ENCODE measurements at places on chromosomes 16 and 17.
A peak's percentile ranks its signal among the peaks of the same experiment; 100 is the strongest.

GRCh38 chr17:6495450-6496115 is 51.3 kb downstream of the PIMREG start:
- DNase-seq, result no peak

DNA sequence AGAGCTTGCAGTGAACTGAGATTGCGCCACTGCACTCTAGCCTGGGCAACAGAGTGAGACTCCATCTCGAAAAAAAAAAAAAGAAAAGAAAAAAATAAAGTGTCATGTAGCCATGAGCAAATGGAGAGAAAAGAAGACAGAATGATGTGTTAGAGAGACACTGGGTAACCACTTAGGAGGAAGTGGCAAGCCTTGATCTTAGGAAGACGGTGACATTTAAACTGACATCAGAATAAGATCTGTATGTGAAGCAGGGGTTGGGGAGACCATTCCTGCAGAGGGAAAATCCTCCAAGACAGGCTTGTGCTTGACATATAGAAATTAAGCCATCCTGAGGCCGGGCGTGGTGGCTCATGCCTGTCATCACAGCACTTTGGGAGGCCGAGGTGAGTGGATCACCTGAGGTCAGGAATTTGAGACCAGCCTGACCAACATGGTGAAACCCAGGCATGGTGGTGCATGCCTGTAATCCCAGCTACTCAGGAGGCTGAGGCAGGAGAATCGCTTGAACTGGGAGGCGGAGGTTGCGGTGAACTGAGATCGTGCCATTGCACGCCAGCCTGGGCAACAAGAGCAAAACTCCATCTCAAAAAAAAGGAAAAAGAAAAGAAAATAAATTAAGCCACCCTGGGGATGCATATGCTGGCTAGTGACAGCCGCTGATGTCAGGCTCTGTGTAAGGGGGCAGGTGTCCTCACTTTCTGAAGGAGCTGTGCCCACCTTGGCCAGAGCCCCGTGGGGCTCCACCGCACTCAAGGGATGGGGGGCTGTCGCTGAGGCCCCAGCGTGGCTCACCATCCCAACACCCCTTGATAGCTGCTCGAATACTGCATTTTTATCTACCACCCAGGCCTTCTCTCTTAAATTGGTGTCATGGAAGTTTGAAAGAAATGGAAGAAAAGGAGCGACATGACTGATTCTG is 13.1 kb upstream of the CYB5B start:
- DNase-seq, result no peak

DNA sequence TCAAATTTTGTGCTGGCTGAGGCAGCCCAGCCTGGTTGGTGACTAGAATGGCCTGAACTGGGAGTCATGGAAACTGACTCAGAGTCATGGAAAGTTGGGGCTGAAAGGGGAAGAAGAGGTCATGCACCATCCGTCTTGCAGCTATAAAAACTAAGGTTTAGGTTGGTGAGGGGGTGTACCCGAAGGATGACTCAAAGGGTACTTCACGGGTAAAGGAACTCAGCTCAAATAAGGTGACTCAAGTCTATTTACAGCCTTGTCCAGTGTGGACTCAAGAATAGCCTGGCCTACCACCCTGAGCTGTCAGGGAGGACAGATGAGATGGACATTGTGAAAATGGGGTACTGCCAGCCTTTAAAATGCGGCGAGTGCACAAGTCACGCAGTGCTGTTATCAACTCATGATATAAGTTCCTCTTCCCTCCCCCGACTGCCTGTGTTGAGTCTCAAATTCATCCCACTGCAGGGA is 18.6 kb downstream of the CD300LB start:
- no peak for DNase-seq

- no peak for DNase-seq
Observed at GRCh38 chr17:76268015-76268749, 3.0 kb downstream of the UBALD2 start.

- DNase-seq, result no peak
Observed at GRCh38 chr17:6580625-6581024, 24.3 kb upstream of the PITPNM3 start.

GRCh38 chr17:71936977-71937376 is 183.8 kb upstream of the SOX9 start:
- no peak for DNase-seq

- peak; percentile 40 for DNase-seq
Observed at GRCh38 chr17:28416703-28417311, 10.8 kb upstream of the SLC46A1 start.

GRCh38 chr17:82424001-82424862 is 5.8 kb upstream of the OGFOD3 start:
- peak; percentile 51 for DNase-seq

GRCh38 chr17:3335876-3336275 is 37.7 kb upstream of the OR3A1 start:
- no peak for DNase-seq

GRCh38 chr16:60810250-60810649 is 1226.0 kb downstream of the CDH8 start:
- no peak for DNase-seq

DNA sequence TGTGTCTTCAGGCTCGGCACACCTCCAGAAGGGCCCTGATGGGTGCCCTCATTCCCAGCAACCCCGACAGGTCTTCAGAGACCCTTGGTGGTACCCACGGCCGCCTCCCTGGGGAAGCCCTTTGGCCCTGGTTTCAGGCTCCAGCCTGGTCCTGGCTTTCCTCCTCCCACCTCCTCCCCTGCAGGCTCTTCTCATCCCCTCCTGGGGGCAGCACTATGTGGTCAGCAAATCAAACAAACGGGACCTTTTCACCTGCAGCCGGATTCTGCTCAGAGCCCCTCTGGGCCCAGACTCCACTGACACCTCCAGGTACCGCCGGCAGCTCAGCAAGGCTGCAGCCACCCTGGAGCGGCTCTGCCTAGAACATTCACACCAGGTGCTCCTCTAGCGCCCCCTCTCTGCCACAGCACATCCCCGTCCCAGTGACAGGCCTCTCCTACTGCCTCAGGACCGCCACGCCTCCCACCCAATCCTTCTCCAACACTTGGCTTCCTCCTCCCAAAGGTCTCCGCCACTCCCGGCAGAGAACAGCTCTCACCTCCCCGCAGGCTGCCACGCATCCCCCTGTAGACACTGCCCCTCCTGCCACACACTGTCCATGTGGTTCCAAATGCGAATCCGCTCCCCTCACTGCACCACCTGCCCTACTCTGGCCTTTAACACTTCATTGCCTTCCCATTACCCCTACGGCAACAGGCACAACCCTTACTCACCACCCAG is 12.0 kb downstream of the CORO7 start:
- no peak for DNase-seq
